COLO829 (cell line): ENCODE measurements at places on chromosomes 7 and 10.

GRCh38 chr10:69214666-69215131 lies 5.4 kb upstream of the HKDC1 start:
- no peak for DNase-seq

GRCh38 chr10:98555021-98555619 lies 108.4 kb upstream of the HPS1 start:
- peak; percentile 9 for DNase-seq

GRCh38 chr10:75013007-75013406 lies 98.4 kb upstream of the SAMD8 start:
- no peak for DNase-seq

GRCh38 chr7:28889290-28889689 lies 68.8 kb downstream of the TRIL start:
- no peak for DNase-seq

- no peak for DNase-seq
Measured at GRCh38 chr7:150852371-150852905, at the start of gene AOC1. Gene AOC1 (plus strand): TSS chr7:150852517. CDS start chr7:150856471, 3,954 bp downstream.

GRCh38 chr7:117119192-117119924 lies 166.1 kb downstream of the ST7 start:
- DNase-seq: peak; percentile 61

DNA sequence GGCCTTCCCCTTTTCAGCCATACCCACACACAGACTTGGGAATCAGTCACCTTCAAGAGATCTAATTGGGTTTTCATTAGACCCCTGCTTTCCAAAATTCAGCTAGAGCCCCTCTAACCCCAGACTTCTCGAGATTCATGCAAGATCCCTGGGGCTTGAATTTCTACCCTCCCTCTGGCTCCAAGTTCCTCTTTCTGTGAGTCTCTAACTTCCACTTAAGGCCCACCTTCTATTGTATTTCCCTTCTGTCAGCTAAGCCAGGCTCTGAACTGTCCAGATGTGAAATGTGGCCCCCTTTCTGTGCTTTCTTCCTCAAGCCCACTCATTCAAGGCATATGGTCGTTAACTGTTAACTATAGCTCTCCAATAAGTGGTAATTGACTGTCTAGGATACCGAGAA lies 132.2 kb downstream of the ZNF365 start:
- no peak for DNase-seq

GRCh38 chr7:140537750-140538482 lies 58.6 kb upstream of the MKRN1 start:
- DNase-seq: no peak

DNA sequence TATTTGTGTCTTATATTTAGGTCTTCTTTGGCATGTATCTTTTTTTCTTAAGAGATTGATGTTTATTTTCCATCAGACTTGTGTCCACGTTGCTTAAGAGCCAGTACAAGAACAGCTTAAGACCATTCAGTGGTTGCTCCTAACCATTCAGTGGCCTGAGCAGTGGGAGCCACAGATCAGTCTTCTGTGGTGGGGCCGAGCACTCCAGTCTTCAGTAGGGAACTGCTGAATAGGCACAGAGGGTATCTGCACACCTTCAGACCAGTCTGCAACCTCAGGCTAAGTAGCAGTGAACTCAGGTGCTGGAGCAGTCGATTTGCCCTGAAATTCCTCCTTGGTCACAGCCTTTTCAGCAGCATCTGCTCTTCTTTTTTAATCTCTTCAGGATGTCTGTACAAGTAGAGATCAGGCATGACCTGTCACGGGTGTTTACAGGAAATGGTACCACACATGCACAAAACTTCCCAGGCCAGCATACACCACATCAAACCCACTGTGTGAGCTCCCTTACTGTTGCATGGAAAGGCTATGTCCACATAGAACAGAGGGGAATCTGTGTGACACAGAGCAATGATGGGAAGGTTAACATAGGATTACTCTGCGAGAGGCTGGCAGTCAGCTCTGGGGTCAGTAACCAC lies 51.5 kb downstream of the FAM107B start:
- DNase-seq: no peak

GRCh38 chr10:80055760-80056159 lies 22.7 kb upstream of the TMEM254 start:
- DNase-seq: no peak

- no peak for DNase-seq
Measured at GRCh38 chr10:103564116-103564501, 70.6 kb downstream of the NEURL1 start.

- DNase-seq: no peak
Measured at GRCh38 chr7:115145512-115145911, 223.6 kb downstream of the MDFIC start.

DNA sequence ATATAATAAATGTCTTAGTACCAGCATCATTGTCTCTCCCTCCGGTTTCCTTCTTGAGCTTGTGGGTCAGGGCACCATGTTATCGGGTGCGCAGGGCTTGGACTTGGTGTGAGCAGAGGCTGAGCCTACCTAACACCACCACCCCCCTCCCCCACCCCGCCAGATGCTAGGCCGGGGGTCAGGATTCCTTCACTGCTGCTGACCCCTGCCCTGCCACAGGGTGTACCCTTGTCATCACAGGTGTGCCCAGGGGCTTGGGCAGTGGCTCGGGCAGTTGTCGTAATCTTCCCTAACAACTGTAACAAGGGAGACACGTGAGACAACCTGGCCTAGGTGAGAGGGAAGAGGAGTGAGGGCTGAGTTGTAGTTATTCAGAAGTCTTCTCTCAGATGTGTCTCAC lies 12.6 kb upstream of the NFKB2 start:
- no peak for DNase-seq

DNA sequence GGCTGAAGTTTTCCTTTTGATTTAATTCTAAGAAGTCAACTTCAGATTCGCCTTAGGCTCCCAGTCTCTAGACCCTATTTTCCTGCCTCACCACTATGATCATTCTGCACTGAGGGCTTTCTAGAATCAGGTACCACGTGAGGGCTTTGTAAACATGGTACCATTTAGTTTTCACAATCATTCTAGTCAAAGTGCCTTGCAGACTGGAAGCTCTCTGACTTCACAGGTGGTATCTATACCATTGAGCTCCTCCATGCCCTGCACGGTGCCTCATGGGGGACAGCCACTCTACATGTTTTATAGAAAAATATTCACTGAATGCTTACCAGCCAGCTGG lies 106.5 kb downstream of the ABLIM1 start:
- DNase-seq: no peak

- no peak for DNase-seq
Measured at GRCh38 chr10:12504176-12504575, 154.8 kb downstream of the CAMK1D start.

DNA sequence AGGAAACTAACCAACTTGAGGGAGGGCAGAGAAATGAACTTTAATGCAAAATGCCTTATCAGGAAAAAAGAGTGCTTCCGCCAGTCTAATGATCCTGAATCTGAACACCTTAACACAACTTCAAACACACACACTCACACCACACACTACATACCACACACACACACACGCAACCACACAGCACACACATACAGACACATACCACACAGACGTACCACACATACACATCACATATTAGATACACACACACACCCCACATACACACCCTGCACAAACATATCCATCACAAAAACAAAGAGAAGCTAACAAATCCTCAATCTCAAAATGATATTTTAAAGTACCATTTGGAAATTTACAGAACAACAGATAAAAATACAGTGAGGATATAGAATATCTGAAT lies 175.5 kb downstream of the SFMBT2 start:
- no peak for DNase-seq

- DNase-seq: no peak
Measured at GRCh38 chr10:110176141-110177030, 31.0 kb upstream of the MXI1 start.

DNA sequence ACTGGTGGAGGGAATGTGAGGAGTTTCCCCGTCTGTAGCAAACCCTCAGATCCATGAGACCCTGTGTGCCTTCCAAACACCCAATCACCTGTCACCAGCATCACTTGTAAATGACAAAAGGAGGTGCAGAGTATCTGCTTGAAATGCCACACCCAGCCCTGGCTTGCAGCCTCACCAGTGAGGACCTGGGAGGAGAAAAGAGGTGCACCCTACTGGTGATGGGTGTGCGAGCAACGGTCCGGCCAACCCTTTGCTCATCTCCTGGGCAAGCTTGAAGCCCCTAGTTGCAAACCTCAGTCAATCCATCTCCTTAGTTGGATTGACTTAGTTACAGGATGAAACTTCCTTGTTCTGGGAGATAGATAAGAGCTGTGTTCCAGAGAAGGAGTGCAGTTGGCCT lies 62.4 kb upstream of the WAPL start:
- no peak for DNase-seq

DNA sequence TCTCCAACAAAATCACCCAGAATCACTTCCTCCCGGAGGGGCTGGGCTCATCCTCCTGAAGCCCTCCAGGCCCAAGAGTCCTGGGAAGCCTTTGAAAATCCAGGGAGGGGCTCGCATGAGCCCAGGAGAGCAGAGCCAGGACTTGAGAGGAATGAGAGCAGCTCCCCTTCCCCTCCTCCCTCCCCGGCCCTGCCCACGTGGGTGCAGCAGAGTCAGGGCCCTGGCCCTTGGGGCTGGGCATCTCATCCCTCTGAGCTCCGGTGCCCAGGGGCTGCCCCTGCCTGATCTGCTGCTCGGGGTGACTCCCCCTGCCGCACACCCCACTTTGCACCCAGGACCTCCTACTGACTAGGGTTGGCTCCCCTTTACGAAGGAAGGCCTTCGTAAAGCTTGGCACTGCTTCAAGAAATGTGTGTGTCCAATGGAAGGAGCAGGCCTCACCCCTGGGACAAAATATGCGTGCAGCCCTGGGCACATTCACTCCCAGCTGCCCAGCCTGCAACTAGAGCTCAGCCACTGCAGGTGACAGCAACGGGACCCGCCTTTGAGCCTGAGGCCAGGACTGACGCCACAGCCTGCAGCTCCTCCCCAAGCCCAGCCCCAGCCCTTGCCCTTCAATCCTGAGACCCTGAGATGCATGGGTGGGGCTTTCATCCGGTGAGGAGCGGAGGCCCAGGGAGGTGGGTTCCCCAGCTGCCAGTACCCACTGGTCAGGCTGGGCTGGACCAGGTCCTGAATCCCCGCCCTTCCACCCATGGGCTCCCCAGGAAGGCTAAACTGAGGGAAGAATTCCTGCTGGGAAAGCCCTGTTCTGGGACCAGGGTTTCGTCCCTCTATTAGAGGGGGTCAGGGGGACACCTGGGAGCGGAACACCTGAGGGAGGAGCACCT lies 21.8 kb downstream of the PWWP2B start:
- DNase-seq: no peak

- no peak for DNase-seq
Measured at GRCh38 chr7:15218261-15218660, 315.7 kb upstream of the DGKB start.

- no peak for DNase-seq
Measured at GRCh38 chr10:79605308-79605707, 5.4 kb upstream of the SFTPA1 start.

- DNase-seq: no peak
Measured at GRCh38 chr7:111240371-111240770, 149.4 kb downstream of the LRRN3 start.

GRCh38 chr7:108441392-108441955 lies 14.8 kb downstream of the NRCAM start:
- DNase-seq: no peak

DNA sequence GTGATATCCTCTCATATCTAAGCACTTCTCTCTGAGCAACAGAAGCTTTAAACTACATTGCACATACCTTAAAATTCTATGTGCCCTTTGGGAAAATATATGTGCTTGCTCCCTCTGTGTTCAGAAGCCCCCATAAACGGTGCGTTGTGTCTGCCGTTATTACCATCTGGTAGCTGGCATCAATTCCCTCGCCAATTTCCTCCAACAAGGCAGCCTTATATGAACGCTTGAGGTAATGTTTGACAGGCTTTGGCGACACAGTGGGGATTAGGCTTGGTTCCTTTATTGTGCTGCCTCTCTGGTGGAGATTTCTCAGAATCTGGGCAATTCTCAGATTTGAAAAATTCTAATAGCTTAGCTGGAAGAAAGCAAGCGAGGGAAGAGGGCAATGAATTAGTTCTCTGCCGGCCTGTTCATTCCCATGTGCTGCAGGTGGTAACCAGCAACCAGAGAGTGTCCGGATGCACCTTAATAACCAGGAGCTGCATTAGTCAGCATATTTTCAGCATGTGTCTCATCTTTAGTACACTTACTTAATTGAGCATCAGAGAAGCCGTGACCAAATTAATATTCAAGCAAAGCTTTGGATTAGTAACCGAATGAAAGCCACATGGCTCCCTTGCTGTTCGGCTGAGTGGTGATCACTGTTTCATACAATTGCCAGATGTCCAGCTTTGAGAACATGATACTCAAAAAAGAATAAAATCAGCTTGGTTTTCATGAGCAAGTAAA lies 7.3 kb upstream of the PPP1R17 start:
- no peak for DNase-seq

DNA sequence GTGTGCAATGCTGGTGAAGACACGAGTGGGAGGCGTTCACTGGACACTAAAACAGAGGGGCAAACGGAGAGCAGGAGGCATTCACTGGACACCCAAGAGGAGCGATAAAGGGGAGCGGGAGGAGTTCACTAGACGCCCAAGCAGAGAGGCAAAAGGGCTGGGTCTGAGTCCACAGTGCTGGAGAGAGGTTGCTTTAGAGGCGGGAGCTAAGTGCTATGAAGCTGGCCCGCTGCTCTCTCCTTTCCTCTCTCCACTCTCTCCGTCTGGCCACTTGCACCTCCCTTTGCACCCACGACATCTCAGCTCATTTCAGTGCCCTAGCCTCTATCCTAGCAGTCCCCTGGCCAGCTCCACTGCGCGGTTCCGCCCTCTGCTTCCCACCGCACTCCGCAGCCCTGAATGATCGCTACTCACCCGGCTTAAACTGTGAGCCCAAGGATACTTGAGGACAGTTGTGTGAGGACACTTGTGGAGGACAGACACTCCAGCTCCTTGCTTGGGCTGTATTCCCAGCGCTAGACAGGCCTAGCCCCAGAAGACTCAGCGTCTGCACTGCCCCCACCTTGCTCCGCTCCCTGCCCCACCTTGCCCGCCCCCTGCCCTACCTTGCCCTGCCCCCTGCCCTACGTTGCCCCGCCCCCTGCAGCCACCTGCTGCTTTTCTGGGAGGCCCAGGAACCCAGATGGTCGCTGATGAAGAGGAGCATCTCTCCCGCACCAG lies 78.8 kb upstream of the CPXM2 start:
- DNase-seq: no peak

DNA sequence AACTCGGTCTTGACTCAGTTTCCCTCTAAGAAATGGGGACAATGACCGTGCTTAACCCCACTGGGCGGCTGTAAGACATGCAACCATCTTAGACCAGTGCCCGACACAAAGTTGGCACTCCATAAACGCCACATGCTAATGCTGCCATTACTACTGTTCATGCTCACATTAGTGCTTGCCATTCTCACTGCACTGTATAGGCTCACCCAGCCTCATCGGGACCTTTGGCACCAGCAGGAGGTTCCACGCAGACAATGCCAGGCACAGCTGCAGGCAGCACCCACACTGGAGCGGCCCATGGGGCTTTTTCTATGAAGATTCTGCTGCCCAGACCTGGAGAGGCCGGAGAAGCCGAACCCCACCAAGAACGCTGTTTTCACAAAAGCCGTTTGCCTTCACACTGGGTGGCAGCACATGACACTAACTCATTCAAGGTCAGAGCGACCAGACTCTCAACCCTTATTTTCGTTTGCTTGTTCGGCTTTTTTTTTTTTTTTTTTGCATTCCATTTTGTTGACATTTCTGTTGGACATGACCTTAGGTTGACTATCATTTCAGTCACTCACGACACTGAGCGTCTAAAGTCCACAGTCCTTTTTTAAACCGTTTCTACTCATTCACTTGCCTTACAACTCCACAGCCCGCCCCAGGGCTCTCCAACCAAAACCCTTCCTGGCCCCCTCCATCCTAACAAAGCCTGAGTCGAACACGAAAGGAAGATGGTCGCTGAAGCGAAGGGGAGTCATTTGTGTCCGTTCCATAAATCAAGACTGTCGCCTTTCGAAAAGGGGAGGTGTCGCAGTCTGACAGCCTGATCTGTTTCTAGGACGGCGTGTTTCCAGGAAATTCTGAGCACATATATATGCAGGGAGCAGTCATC lies 124.4 kb upstream of the RNF32 start:
- no peak for DNase-seq
